Testis (tissue), 5 donors: ENCODE measurements at places on chromosomes 2 and 18. TPM values are rescaled to one million over a fixed set of nuclear protein-coding genes. Genes with fewer than 3 reads are reported as not detected.

Gene SPHKAP
- 0.87 TPM for total RNA-seq

Gene OR6B2
- total RNA-seq = not detected

Gene LHCGR
- 1.5 TPM for total RNA-seq

Gene MOGAT1
- total RNA-seq = not detected

Gene FTCDNL1
- total RNA-seq = 9.7 TPM

Gene SCN9A
- total RNA-seq = 117 TPM

DNA sequence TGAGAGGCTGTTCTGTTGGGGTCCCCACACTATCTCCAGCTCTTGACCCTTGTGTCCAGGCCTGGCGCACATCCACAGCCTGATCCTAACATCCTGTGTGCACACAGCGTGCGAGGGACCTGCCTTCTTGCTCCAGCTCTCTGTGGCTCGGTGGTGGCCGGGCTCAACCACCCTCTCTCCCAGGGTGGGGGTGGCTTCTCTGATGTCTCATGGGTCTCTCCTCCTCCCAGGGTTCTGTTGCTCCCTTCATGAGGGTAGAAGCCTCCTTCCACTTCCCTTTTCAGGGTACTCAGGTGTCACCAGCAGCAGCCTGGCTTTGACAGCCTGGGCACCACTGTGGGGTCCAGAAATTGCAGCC, 196.9 kb upstream of the RAB6C start:
- H3K36me3 ChIP-seq = no peaks in the 10 kb centered on the region
- no peak for DNase-seq
- H3K27ac ChIP-seq = no peak overlapping the region
- H3K4me1 ChIP-seq = no peaks in the 10 kb centered on the region

DNA sequence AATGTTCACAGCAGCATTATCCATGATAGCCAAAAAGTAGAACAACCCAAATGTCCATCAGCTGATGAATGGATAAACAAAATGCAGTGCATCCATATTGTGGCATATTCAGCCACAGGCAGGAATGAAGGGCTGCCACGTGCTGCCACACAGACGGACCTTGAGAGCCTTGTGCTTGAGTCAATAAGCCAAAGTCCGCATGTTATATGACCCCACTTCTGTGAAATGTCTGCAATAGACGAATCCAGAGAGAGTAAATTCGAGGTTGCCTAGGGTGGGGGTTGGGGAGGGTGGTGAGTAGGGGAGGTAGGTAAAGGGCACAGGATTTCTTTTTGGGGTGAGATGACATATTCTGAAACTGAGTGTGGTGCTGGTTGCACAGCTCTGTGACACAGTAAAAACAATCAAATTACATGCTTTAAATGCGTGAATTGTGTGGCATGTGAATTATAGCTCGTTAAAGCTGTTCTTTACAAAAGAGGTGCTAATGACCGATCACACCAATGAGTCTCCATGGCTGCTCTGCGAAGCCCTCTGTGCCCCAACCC, 38.9 kb upstream of the LDLRAD4 start:
- no peak overlapping the region for H3K4me3 ChIP-seq
- no peak for DNase-seq
- no peaks in the 10 kb centered on the region for H3K27me3 ChIP-seq
- peaks cover 2% of the 10 kb centered on the region for H3K4me1 ChIP-seq
- H3K27ac ChIP-seq = no peak overlapping the region

- H3K36me3 ChIP-seq = no peaks in the 10 kb centered on the region
- H3K4me1 ChIP-seq = peaks cover 6% of the 10 kb centered on the region
- peak overlapping the region; percentile 90 for H3K4me3 ChIP-seq
- H3K27ac ChIP-seq = peak overlapping the region; percentile 81
- no peak for DNase-seq
Observed at GRCh38 chr18:49460976-49461601, 644 bp upstream of the DYM start.

DNA sequence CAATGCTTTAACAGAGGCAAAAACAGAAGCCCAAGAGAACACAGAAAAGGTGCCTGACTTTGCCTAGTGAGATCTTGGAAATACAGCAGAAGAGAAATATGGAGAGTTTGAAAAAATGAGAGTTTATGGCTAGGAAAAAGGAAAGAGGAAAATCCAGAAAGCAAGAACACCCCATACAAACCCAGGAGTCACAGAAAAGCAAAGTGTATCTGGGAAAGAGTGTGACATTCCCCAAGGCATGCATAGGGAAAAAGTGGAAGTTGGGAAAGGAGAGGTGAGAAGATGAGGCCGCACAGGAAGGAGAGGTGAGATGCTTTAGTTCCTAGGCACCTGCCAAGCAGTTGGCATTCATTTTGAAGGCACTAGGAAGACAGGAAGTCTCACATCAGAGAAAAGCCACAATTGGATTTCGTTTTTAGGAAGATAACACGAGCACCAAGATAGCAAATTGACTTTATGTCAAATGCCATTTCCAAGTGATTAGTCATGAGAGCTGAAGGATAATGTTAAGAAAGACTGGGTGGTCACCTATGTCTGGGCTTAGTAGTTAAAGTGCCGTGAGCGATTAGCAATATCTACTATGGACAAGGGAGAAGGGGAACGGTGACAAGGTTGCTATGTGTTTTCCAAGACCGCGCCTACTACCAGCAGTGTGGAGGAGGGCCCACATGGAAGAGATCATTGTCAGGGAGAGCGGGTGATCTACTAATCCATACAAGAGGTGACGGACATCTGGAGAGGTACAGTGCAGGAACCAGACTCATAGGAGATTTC, 224.1 kb upstream of the PARD3B start:
- no peak overlapping the region for H3K27ac ChIP-seq
- H3K27me3 ChIP-seq = no peaks in the 10 kb centered on the region
- DNase-seq = no peak
- no peaks in the 10 kb centered on the region for H3K36me3 ChIP-seq

- no peaks in the 10 kb centered on the region for H3K27me3 ChIP-seq
- no peaks in the 10 kb centered on the region for H3K36me3 ChIP-seq
- no peak overlapping the region for H3K4me3 ChIP-seq
Observed at GRCh38 chr2:128447538-128447995, 128.9 kb upstream of the HS6ST1 start.

- no peak overlapping the region for H3K4me3 ChIP-seq
- H3K36me3 ChIP-seq = no peaks in the 10 kb centered on the region
- no peak overlapping the region for H3K27ac ChIP-seq
- no peak for DNase-seq
- H3K4me1 ChIP-seq = no peaks in the 10 kb centered on the region
Observed at GRCh38 chr18:7601246-7601615, 34.1 kb downstream of the PTPRM start.

DNA sequence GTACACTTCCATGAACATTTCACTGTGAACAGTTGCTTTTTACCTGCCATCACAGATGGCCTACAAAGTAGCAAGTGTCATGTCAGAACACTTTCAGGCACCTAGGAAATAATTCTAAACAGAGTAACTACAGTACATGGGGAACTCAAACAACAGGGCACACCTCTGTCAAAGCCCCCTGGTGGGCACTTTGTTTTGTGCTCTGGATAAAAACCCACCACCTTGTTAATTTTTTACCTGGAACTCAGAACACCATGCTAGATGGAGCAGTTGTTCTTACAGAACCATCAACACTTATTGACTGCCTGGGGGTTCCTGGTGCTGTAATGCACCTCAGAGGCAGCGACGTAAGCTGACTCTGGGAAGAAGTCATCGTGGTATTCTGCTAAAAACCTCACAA, 2.3 kb downstream of the MSL3B start:
- no peak for DNase-seq
- no peaks in the 10 kb centered on the region for H3K4me1 ChIP-seq
- H3K36me3 ChIP-seq = no peaks in the 10 kb centered on the region
- no peak overlapping the region for H3K27ac ChIP-seq
- H3K27me3 ChIP-seq = no peaks in the 10 kb centered on the region

DNA sequence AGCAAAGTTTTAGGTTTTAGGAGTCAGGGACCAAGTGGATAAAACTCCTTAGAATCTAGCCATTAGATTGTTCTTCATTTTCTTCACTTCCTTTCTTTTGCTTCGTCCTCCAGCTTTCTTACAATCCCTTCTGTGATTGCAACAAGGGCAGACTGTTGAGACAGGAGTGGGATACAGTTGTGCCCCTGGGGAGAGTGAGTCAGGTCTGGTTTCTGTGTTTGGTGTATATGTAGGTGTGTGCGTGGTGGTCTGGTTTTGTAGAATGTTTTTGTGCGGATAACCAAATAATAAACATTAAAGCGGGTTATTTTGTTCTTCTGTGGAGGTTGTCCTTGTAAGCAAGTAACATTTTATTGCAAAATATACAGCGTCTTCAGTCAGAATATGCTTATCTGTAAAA, 7.3 kb downstream of the INSIG2 start:
- no peaks in the 10 kb centered on the region for H3K4me1 ChIP-seq
- H3K4me3 ChIP-seq = no peak overlapping the region
